Fibroblast of skin of scalp (primary cell): ENCODE measurements at places on chromosomes 3 and 15.

DNA sequence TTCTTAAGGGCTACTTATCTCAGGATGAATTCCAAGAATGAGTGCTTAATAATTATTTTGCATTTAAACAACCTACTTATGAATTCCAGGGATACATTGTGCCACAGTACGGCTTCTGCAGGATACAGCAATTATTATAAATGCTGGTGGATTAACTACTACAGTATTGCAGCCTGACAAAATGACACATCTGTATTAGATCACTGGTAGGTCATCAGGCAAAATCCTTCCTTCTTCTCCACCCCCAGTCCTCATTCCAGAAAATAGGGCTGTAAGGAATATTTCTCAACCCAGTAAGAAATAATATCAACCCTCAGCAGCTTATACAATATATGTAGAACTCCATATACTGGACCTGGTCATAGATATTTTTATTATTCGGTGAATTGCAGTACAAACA, 79.3 kb upstream of the RORA start:
- no peak for DNase-seq

- no peak for DNase-seq
These were observed 41.9 kb downstream of the FAM43A start for GRCh38 chr3:194727435-194728128.

DNA sequence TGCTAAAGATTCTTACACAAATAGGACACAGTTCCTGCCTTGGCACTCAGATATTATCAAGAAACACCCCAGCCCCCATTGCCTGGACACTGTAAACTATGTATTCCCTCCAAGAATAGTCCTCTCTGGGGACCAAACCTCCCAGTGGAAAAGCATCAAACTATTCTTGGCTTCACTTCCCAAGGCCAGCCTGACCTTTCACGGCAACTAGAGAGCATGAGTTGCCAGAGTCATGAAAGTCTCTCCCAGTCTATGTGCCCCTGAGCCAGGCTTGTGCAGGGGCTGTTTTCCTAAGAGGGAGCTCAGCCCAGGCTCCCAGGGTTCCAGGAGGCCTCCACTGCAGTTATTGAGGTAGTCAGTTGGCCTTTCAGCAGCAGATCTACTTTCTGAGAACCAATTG, 251.9 kb upstream of the TGFBR2 start:
- no peak for DNase-seq

DNA sequence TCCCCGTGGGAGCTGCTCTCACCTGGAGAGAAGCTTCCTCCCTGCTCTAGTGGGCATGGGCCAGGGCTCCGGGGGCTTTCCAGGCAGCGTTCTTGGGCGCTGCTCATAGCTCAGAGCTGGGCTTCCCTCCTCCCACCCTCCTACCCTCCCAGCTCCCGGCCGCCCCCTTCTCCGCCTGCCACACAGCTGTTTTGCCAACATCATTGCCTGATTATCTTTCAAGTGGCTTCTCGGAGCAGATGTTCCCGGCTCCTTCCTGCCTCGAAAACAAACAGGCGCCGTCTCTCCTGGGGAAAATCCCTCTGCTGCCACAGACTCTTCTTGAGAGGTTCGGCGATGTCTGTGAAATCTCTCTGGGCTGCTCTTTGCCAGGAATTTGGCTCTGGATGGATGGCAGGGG, 195.6 kb downstream of the RPLP1 start:
- no peak for DNase-seq

DNA sequence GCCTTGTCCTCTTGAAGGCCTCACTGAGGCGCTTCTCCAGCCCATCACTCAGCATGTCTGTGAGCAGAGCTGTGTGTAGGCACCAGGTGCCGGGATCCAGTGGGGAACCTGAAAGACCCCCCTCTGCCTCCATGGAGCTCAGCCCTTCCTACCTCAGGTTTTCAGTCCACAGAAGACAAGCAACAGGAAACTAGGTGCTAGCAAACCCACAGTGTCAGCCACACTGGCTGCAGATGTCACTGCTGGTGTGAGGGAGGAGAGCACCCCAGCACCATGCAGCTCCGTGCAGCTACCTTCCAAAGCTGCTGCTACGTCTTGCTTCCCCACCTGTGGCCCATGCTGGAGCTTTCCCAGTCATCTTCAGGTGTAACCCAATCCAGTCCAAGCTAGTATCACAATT, 17.9 kb downstream of the PSTPIP1 start:
- no peak for DNase-seq

DNA sequence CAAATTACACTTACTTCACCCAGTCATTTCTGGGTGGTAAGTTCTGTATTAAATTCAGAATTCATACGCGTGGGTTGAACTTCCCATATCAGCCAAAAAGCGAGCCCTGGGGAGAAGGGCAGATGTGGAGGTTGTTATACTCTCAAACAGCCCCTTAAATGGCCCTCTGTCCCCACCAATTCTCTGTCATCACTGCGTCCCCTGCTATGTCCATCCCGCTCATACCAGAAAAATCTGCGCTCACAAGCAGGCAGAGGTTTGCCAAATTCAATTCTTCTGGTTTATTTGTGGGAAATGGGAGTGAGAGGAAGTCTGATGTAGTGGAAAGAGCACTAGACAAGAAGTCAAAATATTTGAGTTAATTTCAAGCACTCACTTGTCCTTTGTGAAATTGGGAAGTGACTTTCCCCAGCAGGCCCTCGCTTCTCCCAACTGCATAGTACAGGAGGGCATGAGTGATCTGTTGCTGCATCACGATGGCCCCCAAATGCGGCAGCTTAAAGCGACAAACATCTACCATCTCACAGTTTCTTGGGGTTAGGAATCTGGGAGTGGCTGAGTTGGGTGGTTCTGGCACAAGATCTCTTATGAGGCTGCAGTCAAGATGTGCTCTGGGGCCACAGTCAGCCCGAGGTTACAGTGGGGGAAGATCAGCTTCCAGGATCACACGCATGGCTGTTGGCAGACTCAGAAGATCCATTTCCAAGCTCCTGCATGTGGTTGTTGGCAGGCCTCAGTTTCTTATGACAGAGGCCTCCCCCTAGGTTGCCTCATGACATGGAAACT, 67.7 kb downstream of the CPN2 start:
- no peak for DNase-seq

DNA sequence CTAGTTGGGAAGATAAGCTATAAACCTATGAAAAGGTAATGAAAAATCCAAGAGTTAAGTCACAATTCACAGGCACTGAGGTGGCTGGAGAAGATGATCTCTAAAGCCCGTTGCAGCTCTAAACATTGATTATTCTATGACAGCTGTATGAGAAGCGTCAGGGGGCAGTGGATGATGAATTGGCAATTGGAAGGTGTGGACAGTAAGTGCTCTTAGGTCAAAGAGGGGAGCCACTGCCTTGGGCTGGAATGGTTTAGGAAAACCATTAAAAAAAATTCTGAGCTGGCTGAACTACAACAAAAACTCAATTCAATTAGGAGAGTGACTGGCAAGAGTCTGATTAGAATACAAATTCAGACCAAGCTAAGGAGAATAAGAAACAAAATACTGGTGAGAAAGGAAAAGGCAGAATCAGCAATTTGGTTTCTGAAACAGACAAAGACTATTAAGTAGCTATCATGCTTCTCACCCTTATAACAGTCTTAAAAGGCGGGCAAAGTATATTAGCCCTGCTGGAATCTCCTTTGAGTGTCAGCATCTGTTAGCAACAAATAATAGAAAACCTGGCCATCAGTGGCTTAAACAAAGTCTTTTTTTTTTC, 8.8 kb upstream of the NMD3 start:
- DNase-seq = no peak
